ENCODE measurements at places on chromosomes 6 and 20.

DNA sequence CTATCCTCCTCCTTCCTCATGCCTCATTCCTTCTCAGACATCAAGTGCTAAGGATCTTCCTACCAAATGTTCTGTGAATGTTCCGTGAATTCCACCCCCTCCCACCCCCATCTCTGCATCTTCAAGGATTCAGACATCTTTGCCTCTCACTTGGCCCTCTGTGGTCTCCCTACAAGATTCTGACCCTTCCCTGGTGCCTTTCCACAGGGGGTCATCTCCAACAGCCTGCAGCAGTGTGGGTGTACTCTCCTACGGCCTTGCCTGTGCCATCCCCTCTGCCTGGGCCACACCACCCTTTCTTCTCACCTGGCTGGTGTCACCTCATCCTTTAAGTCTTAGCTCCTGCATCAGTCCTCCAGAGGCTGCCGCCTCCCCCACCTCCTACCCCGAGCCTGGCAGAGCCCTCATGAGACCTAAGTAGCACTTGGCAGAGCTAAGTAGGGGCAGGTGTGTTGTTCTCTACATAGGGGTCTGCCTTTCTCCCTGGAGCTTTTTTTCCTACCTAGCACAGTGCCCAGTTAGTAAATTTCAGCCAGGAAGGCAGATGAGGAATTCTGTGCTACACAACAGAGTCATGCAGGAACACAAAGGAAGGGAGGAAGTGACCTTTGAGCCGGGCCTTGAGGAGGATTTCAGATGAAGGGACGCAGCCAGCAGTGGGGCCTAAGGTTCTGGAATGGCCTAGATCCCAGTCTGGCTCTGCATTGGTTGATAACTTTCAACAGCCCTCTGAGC is 43.1 kb downstream of the TM9SF4 start:
- DNase-seq, result no peak

GRCh38 chr6:96391776-96392360 is 129.7 kb upstream of the UFL1 start:
- no peak for DNase-seq

- DNase-seq, result no peak
These were observed 1.4 kb upstream of the MICAL1 start for GRCh38 chr6:109456710-109457561.

DNA sequence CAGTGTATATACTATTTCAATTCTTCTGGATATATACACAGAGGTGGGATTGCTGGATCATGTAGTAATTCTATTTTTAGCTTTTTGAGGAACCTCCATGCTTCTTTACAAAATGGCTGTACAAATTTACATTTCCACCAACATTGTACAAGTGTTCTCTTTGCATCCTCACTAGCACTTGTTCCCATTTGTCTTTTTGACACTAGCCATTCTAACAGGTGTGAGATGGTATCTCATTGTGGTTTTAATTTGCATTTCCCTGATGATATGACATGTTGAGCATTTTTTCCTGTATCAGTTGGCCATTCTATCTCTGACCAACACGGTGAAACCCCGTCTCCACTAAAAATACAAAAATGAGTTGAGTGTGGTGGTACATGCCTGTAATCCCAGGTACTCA is 68.1 kb upstream of the PMEPA1 start:
- DNase-seq, result no peak

GRCh38 chr6:152298055-152298647 is 339.0 kb downstream of the SYNE1 start:
- DNase-seq, result no peak

GRCh38 chr6:156978948-156979347 is 201.8 kb downstream of the ARID1B start:
- DNase-seq, result no peak

DNA sequence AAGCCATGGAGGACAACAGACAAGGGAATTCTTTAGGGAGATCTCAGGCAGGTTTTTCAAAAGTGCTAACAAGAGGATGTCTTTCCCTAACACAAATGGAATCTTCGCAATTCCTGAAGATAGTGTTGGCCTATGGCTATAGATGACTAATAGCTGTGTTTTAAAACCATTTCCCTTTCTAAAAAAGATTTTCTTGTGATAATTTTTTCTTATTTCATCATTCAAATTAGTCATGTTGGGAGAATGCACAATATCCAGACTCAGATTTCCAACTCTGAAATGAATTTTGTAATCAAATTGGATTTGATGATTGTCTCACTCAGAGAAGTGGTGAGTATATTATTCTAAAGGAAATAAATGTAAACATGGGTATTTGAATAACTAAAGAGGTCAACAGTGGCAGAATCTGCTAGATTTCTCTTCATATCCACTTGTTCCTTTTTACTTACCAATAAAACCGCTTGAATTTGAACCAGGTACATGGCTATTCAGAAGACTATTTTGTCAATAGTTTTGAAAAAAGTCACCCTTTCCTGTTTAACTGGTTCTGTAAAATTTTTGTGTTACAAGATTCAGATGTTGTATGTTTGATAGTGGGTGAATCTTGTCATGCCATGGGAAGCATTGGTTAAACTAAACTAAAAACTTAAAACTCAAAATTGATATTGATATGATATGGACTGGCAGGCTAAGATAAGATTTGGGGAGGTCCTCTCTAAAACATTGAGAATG is 1223.7 kb upstream of the EYS start:
- DNase-seq, result no peak

DNA sequence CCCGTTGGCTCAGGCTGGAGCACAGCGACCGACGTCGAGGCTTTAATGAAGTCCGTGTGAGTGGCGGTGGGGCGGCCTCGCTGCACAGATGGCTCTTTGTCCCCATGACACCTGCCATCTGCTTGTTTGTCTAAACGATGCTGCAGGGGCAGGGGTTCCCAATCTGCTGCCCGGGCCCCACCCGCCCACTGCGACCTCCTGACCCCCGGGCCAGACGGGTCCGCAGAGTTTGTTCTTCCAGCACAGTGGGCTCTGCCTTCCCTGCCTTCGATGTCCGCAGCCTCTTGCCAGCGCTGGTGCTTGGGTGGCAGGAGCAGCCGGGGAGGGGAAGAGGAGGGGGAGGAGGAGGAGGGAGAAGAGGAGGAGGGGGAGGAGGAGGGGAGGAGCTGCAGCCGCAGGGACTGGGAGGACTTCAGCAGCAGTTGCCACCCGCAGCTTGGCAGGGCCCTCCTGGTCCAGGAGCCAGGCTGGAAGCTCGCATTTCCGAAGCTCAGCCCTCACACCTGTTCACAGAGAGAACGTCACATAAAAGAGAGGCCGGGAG is 210.0 kb downstream of the DLL1 start:
- DNase-seq, result no peak

DNA sequence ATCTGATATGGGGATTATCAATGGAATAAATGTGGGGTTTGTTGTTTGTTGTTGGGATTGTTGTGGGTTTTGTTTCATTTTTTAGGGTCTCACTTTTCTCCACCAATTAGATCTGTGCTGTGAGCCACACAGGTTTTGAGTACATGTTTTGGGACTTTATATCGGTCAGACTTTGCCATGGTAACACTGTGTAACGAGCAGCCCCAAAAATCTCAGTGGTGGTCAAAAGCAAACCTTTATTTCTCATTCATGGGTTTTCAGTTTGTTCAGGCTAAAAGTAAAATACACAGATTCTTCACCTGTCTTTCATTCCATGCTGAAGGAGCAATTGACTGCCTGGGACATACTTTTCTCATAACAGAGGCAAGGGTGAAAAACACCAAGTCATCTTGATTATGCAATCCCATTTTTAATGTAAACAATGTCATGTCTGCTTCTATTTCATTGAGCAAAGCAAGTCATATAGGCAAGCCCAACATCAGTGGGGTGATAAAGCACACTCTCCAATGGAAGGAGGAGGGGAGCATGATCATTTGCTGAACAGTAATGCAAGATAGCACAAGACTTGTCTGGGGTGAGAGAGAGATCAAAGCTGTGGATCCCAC is 101.1 kb upstream of the PLCB4 start:
- DNase-seq, result no peak

- DNase-seq, result no peak
These were observed 18.3 kb downstream of the HMGN4 start for GRCh38 chr6:26556263-26557070.

DNA sequence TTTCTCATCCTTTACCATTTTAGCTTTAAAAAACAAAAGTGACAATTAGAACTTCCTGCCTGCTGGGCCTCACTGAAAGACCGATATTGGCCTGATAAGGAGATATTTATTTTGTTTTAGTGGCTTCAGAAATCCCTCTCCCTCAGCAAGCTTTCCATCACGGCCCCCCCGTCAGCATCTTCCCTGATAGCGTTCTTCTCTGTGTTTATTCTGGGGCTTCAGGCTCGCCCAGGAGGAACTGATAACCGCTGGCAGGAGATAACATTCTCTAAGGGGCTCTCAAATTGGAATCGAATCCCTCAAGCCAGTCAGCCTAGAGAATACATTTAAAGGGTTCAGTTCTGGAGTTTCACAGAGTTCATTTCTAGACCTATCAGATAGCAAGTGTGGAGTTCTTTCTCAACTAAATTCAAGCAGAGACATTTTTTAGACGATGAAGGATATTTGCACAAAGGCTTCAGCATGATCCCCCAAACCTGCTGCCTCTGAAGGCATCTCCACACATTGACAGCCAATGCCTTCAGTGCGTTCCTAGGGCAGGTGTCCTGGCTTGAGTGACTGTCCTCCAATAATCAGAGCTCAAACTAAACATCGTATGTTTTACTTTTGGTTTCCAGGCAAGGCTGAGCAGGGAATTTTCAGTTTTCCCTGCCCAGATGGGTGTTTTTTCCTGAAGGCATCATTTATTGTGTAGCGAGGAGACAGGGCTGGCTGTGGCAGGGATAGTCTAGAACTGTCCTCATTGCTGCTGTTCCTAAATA is 17.0 kb downstream of the PRDM1 start:
- no peak for DNase-seq
